ENCODE measurements at places on chromosomes 13 and 19. TPM values are rescaled to one million over a fixed set of nuclear protein-coding genes. Genes with fewer than 3 reads are reported as not detected.

DNA sequence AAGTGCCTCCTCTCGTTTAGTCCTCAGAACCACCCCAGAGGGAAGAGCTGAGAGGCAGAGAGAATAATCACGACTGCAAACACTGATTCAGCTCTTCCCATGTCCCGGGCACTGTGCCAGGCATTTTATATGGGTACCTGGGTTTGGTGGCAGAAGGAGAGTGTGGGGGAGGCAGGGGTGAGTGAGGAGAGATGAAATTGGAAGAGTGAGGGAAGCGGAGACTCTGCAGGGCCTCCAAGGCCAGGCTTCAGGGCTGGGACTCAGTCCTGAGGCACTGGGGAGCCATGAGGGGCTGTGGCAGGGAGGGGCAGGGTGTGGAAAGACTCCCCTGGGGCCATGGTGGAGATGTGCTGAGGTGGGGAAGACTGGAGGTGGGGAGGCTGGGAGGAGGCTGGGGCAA, 8.7 kb downstream of the SYNGR4 start:
- H3K27me3 ChIP-seq = peaks cover 5% of the 10 kb centered on the region
- no peak overlapping the region for H3K4me3 ChIP-seq
- peaks cover 19% of the 10 kb centered on the region for H3K4me1 ChIP-seq

DNA sequence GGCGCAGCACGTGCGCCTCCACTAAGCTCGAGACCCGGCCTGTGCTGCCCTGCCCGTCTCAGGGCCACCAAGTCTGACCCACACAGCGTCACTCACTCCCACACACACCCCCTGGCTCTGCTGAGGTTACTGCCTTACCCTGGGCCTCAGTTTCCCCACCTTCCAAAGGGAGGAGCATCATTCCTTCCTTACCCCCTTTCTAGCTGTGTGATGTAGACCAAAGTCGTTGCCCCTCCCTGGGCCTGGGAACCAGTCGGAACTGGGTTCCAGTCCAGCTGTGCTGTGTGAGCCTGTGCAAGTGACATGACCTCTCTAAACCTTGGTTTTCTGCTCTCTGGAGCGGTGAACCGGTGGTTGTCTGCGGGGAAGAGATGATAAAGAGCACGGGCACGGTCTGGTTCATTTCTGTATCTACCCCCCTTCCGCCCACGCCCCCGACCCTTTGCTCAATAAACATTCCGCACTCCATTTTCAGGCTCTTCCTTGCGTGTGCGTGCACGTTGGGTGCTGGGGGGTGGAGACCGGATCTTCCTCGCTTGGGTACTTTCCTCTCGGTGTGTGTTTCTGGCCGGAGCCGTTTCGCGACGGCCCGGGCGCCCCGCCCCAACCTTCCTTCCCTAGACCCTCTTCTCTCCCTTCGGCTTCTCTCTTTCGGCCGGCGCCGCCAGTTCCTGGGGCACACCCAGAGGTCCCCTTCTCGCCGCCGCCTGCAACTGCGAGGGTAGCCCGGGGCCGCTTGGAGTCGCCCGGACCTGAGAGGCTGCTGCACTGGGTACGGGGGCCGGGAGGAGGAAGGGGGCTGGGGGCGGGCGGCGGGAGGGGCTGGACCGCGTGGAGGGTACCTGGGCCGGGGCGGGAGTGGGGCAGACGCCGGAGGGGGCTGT, at the start of gene ZNF581:
Gene ZNF581 (plus strand): TSS at position 647 of the 884 bp plus-strand sequence. CDS start 923 bp downstream, outside the sequence.
- H3K4me1 ChIP-seq = peaks cover 22% of the 10 kb centered on the region
- peak; percentile 81 for DNase-seq
- peak within 1 kb of the TSS; percentile 97 for H3K4me3 ChIP-seq
- no peaks in the 10 kb centered on the region for H3K36me3 ChIP-seq

- H3K27ac ChIP-seq = no peak overlapping the region
- H3K27me3 ChIP-seq = peaks cover 9% of the 10 kb centered on the region
- peaks cover 10% of the 10 kb centered on the region for H3K4me1 ChIP-seq
- H3K4me3 ChIP-seq = no peak overlapping the region
- no peak for DNase-seq
Observed at GRCh38 chr13:32047088-32047487, 15.5 kb downstream of the FRY start.

DNA sequence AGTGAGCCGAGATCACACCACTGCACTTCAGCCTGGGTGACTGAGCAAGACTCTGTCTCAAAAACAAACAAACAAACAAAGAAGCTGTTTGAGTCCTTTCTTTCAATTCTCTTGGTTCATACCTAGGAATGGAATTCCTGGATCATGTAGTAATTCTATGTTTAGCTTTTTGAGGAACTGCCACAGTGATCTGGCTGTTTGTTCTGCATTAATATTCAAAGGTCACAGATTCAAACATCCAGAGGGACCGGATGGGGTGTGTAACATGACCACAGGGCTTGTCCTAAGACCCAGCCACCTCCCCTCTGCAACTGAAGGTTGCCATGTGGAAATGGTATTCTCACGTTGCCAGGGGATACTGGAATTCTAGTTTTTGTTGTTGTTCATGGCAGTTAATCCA, 10.2 kb downstream of the COLGALT1 start:
- no peak overlapping the region for H3K4me3 ChIP-seq
- no peak for DNase-seq
- H3K36me3 ChIP-seq = no peaks in the 10 kb centered on the region
- H3K27ac ChIP-seq = no peak overlapping the region
- H3K4me1 ChIP-seq = no peaks in the 10 kb centered on the region

DNA sequence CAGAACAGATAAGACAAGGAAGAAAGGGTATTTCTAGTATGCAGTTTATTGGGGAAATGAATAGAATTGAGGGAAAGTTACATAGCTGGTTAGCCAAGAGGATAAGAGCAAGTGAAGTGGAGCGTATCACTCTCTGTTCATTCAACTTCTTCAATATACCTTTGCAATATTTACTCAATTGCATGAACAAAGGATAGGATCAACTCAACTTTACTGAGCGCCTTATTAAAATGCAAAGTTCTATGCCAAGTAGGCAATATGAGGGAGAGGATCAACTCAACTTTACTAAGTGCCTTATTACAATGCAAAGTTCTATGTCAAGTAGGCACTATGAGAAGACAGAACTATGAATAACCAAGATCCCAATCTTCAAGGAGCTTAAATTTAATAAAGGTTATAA, 43.9 kb downstream of the ZC3H13 start:
- peaks cover 1% of the 10 kb centered on the region for H3K4me1 ChIP-seq
- H3K27ac ChIP-seq = no peak overlapping the region
- H3K4me3 ChIP-seq = no peak overlapping the region
- no peak for DNase-seq

GRCh38 chr19:41552558-41552957, 23.4 kb upstream of the CEACAM21 start:
- H3K27me3 ChIP-seq = no peaks in the 10 kb centered on the region
- no peak overlapping the region for H3K27ac ChIP-seq
- peaks cover 5% of the 10 kb centered on the region for H3K36me3 ChIP-seq

GRCh38 chr13:67238277-67238859, 8.2 kb upstream of the PCDH9 start:
- peaks cover 19% of the 10 kb centered on the region for H3K4me1 ChIP-seq
- peaks cover 1% of the 10 kb centered on the region for H3K27me3 ChIP-seq
- H3K36me3 ChIP-seq = no peaks in the 10 kb centered on the region
- no peak for DNase-seq

- H3K4me1 ChIP-seq = no peaks in the 10 kb centered on the region
- H3K27me3 ChIP-seq = no peaks in the 10 kb centered on the region
- DNase-seq = no peak
- H3K4me3 ChIP-seq = no peak overlapping the region
- no peak overlapping the region for H3K27ac ChIP-seq
- H3K36me3 ChIP-seq = no peaks in the 10 kb centered on the region
Observed at GRCh38 chr13:75326173-75327134, 155.5 kb downstream of the TBC1D4 start.

DNA sequence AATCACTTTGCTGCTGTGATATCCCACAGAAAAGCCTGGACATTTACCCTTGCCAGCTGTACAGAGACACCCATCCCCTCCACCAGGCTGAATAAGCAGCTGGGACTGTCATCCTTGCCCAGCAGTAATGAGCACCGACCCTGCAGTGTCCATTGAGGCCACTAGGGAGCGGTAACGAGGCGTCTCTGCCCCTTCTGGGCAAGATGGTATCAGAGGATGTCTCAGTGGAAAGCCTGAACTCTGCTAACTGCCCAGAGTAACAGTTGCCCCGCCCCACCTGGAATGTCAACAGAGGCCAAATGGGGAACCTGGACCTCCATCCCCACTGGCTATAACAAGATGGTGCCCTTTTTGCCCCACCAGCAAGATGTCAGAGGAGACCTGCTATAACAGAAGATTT, 22.8 kb upstream of the CEACAM20 start:
- peaks cover 6% of the 10 kb centered on the region for H3K27me3 ChIP-seq
- no peak overlapping the region for H3K4me3 ChIP-seq
- peak; percentile 71 for DNase-seq
- H3K36me3 ChIP-seq = no peaks in the 10 kb centered on the region

- no peaks in the 10 kb centered on the region for H3K27me3 ChIP-seq
- no peak overlapping the region for H3K4me3 ChIP-seq
- H3K36me3 ChIP-seq = no peaks in the 10 kb centered on the region
- no peak for DNase-seq
Observed at GRCh38 chr13:74978591-74978990, 503.4 kb downstream of the TBC1D4 start.

- H3K27ac ChIP-seq = peak overlapping the region; percentile 55
- no peak overlapping the region for H3K4me3 ChIP-seq
- H3K27me3 ChIP-seq = peaks cover 3% of the 10 kb centered on the region
- peaks cover 3% of the 10 kb centered on the region for H3K36me3 ChIP-seq
- peak; percentile 69 for DNase-seq
Observed at GRCh38 chr19:11203194-11204075, 6.1 kb upstream of the KANK2 start.

GRCh38 chr13:95212983-95213850, 88.0 kb downstream of the ABCC4 start:
- no peak for DNase-seq
- H3K27me3 ChIP-seq = peaks cover 2% of the 10 kb centered on the region
- H3K36me3 ChIP-seq = no peaks in the 10 kb centered on the region

DNA sequence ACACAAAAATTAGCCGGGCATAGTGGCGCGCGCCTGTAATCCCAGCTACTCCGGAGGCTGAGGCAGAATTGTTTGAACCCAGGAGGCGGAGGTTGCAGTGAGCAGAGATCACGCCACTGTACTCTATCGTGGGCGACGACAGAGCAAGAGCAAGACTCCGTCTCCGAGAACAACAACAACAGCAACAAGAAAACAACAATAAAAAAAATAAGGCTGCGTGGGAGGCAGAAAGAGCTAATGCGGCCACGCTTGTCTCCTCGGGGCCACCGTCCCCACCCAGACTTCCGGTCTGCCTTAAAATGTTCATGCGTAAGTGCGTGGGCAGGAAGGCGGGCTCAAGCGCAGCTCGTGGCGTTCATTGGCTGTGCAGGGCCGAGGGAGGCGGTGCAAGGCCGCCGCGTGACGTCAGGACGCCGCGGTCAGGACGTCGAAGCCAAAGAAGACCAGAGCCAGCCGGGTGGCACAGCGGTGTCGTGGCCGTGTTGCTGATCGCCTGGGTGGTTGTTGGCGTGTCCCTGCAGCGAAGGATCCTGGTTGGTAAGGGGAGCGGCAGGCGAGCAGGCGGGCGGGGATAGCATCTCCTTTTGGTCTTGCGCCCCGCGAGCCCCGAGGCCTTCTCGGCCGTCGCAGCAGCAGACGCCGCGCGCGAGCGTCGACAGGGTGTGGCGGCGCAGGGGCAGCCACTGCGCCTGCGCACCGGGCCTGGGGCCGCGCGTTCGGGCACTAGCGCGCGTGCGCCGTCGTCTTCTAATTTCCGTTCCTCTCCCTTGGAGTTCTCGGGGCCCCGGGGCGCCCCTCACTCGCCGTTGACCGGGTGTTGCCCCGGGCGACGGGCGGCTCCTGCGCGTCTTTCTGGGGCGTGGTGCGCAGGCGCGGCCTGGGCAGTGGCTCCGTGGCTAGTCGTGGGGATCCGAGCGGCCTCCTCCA, at the start of gene LENG8:
Gene LENG8 (plus strand): TSS at position 426 of the 927 bp plus-strand sequence. CDS start 2,146 bp downstream, outside the sequence.
- H3K27ac ChIP-seq = peak within 1 kb of the TSS; percentile 99
- H3K4me1 ChIP-seq = peaks cover 12% of the 10 kb centered on the region
- H3K27me3 ChIP-seq = peaks cover 23% of the 10 kb centered on the region
- DNase-seq = peak; percentile 95

- DNase-seq = no peak
- H3K4me3 ChIP-seq = no peak overlapping the region
- H3K36me3 ChIP-seq = peaks cover 4% of the 10 kb centered on the region
- H3K27ac ChIP-seq = no peak overlapping the region
Observed at GRCh38 chr13:39385154-39385553, 217.8 kb downstream of the LHFPL6 start.

GRCh38 chr19:15365264-15365663, 14.3 kb downstream of the AKAP8 start:
- no peak overlapping the region for H3K4me3 ChIP-seq
- no peak overlapping the region for H3K27ac ChIP-seq
- no peaks in the 10 kb centered on the region for H3K4me1 ChIP-seq
- H3K27me3 ChIP-seq = peaks cover 5% of the 10 kb centered on the region
- H3K36me3 ChIP-seq = peaks cover 12% of the 10 kb centered on the region

DNA sequence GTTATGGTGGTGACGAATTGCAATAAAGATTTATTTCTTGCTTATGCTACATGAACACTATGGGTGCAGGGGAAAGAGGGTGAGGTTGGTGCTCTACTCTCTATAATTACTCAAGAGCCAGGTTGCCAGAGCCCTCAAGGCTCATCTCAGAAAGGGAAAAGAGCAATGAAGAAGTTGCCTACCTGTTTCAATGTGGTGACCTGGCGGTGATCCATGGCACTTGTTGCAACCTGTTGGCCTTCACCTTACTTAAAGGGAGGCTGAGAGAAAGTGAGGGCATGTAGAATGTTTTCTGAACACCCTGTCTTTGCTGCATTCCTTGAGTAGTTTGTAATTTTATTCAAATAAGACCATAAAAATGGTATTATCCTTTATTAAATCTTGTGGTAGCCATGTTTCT, 394.4 kb downstream of the GPC6 start:
- H3K4me3 ChIP-seq = no peak overlapping the region
- no peaks in the 10 kb centered on the region for H3K27me3 ChIP-seq
- H3K36me3 ChIP-seq = no peaks in the 10 kb centered on the region
- H3K27ac ChIP-seq = no peak overlapping the region
- H3K4me1 ChIP-seq = peaks cover 21% of the 10 kb centered on the region

DNA sequence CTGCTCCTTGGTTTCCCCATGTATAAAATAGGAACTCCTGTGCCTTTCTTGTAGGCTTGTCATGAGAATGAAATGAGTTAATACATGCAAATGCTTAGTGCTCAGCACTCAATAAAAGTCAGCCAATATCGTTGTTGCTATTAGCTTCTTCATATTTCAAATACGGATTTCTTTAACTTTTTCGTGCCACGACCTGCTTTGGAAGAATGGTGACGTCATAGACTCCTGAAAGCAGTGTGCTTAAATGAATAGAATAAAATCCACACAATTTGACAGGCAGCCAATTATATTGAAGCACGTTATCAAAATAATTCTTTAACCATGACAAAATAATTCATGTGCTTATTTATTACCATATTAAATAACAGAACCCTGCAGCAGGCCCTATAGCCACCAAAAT, 26.6 kb upstream of the CDC16 start:
- peaks cover 7% of the 10 kb centered on the region for H3K27me3 ChIP-seq
- H3K36me3 ChIP-seq = peaks cover 16% of the 10 kb centered on the region
- H3K4me1 ChIP-seq = no peaks in the 10 kb centered on the region
- no peak for DNase-seq
- H3K4me3 ChIP-seq = no peak overlapping the region

The PLK5 gene
- total RNA-seq = 0.69 TPM

The SBSN gene
- total RNA-seq = 0.29 TPM

The TMEM190 gene
- total RNA-seq = 3.7 TPM

The KLK4 gene
- 0.66 TPM for total RNA-seq
